ENCODE measurements at places on chromosomes 1 and 21.
A peak's percentile ranks its signal among the peaks of the same experiment; 100 is the strongest.

GRCh38 chr1:222382171-222382570 is 165.7 kb downstream of the HHIPL2 start:
- no peak for DNase-seq

GRCh38 chr1:119438761-119439160 is 23.8 kb downstream of the HSD3B2 start:
- no peak for DNase-seq

DNA sequence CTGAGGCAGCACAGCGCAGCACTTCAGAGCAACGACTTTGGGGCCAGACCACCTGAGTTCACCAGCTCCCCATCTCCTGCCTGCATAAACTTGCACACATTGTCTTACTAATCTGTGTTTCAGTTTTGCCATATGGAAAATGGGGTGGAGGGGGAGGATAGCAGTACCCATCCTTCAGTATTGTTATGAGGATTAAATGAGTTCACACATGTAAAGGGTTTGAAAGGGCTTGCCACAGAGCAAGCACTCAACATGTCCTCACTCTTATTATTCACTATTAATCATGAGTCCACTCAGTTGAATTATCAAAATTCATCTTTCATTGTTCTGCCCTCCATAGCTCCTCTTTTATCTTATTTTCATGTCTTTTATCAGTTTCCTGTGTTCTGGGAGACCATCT is 40.1 kb upstream of the BMP8B start:
- DNase-seq = no peak

DNA sequence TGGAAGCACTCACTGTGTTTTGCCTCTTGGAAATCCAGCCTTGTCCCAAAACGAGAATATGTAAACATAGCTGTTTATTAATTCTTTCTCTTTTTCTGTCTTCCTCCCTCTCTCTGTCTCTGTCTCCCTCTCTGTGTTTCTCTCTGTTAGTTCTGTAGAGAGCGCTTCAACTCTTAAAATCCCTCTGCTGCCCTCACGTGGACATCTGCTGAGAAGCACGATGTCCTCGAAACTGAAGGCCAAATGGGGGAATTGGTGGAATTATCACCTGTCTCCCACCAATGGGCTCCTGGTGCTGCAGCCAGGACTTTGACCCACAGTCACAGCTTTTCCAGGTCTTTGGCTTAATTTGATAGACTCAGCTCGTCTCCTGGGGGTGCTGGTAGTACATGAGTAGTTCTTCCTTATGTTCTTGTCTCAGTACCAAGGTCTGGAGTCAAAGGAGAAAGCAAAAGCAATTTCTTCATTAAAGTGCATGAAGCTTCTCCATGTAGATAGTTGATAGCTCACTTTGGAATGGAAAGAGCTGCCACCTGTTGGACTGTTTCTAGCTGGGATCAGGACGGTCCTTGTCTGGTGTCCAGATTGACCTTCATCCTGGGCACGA is 5.5 kb upstream of the GBP6 start:
- DNase-seq = peak; percentile 42

GRCh38 chr21:42829417-42829816 is 49.9 kb downstream of the WDR4 start:
- DNase-seq = no peak

- DNase-seq = no peak
Measured at GRCh38 chr21:34020005-34020847, 53.2 kb upstream of the MRPS6 start.

DNA sequence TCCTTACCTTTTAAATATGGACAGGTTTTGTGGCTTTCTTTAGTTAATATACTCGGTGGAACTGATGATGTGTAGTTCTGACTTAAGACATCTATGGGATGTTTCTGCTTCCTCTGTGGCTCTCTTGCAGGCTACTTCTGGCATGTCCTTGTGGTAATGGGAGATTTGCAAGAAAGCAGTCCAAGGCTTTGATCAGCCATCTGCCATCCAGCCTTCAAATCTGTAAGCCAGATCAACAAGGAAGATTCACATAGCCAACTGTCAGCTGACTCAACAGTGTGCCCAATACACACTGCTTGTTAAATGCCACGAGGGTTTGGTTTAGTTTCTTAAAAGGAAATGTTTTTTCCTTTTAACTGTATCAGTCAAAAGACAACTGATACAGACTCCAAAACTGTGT is 722.2 kb upstream of the CHRM3 start:
- no peak for DNase-seq

DNA sequence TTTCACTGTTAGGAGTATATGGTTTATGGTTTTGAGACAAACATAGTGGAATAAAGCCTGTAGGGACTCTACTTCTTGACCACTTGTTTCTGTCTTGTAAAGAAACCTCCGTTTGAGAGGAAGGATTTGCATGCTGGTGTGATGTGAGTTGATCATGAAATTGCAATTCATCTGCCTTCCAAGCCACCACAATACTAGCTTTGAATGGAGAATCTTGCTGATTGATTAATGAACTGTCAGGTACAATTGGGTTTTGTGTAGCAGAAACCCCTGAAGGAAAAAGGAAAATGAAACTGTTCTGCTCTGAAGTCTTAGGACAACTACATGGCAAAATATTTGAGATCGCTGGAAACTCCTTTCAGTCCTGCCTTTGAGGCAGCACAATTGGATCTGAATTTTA is 90.7 kb downstream of the VPS13D start:
- no peak for DNase-seq

DNA sequence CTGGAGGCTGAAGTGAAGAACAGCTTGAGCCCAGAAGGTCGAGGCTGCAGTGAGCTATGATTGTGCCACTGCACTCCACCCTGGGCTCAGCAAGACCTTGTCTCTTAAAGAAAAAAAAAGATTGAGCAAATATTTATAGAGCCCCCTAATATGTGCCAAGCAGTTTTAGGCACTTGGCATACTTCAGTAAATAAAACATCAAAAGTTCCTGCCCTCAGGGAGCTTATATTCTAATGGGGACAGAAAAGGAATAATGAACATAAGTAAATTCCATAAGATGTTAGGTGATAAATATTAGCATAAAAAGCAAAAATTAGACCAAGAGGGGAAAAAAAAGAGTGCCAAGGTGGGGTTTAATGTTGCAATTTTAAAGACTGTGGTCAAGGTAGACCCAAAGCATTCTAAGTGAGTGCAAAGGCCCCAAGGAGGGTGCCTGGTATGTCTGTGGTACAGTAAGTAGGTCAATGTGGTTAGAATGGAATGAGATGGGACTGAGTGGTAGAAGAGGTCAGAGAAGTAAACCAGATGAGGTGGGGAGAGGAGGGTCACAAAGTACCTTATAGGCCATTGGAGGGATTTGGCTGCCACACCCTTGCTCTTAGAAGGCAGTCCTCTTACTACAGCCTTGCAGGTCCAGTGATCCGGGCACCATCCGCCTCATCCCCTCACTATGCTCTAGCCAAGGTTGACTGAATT is 2.2 kb upstream of the TOE1 start:
- no peak for DNase-seq

DNA sequence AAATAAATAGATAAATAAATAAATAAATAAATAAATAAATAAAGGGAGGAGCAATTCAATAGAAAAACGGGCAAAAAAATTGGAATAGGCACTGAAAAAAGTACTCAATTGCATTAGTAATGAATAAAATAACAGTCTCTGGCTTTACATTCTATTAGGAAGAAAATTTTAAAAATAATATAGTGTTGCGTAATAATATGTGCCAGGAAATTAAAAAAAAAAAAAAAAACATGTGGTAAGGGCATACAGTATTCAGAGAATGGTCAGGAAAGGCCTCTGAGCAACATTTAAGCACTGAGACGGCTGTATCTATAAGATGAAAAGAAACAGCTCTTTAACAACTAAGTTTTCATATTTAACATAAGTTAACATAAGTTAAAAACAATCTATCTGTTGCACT is 48.7 kb upstream of the GLIS1 start:
- no peak for DNase-seq

DNA sequence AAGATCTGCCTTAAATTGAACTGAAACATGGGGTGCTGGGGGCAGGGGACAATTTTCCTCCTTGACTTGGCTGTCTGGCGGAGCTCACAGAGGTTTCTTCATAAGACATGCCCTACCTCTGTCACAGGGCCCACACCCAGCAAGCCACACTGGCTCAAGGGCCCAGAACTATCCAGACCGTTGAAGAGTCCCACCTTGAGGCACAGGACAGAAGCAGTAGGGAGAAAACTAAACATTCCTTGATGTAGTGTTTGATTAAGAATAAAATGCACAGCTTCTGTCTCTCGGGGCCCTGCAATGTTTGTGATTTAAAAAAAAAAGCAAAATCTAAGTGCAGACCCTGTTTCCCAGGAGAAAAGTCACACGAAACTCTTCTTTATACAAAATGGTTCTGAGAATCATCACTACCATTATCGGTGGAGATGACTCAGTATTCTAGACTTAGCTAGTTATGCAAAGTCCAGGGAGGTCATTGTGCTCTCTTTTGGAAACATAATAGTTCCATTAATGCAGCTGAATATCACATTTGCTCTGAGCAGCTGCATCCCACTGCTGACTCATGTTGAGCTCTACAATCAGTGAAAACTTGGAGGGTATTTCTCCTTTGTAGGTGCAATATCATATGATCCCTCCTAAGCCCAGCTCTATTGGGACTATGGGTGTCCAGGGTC is 53.6 kb upstream of the DIRAS3 start:
- DNase-seq = no peak

GRCh38 chr1:223844787-223845036 is 1.0 kb downstream of the TP53BP2 start:
- DNase-seq = no peak

- no peak for DNase-seq
Measured at GRCh38 chr1:223840254-223840653, 5.5 kb downstream of the TP53BP2 start.
